ENCODE measurements at places on chromosomes 2 and 18.

DNA sequence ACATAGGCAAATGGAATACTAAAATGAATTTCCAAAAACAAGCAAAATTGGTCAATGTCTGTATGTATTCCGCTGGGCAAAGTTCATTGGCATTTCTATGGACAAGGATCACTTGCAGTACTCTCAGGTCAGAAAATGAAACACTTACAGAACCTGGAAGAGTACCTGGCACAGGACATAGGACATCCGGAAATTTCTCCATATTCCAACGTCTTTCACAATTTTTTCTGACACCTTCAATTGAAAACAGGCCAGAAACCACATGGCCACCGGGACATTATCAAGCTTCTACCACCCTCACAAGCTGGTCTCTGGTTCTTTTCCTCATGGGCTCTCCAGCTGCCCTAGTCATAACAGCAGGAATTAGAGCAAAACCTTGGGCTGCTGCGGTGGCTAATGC, 96.9 kb upstream of the MSH6 start:
- no peak for DNase-seq

- DNase-seq = peak; percentile 68
These were observed 3.0 kb downstream of the HOXD8 start for GRCh38 chr2:176132205-176133171.

GRCh38 chr2:137254052-137254451, 488.7 kb downstream of the THSD7B start:
- no peak for DNase-seq

DNA sequence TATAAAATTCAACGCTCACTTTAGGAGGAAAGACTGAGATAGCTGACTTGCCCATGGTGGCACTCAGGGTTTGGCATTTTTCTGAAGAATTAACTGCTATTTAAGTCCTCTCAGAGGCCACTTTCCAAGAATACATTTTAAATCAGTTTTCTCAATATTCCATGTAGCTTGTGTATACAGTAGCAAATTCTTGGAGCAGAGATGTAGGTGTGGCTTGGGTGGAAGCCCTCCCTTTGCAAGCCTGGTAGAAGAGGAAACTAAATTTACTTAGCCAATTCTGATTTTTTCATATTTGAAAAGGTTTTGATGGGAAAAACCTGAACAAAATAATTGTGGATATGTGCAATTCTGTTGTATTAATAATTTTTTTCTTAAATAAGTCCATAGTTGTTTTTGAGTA, 14.0 kb upstream of the ITGAV start:
- no peak for DNase-seq

DNA sequence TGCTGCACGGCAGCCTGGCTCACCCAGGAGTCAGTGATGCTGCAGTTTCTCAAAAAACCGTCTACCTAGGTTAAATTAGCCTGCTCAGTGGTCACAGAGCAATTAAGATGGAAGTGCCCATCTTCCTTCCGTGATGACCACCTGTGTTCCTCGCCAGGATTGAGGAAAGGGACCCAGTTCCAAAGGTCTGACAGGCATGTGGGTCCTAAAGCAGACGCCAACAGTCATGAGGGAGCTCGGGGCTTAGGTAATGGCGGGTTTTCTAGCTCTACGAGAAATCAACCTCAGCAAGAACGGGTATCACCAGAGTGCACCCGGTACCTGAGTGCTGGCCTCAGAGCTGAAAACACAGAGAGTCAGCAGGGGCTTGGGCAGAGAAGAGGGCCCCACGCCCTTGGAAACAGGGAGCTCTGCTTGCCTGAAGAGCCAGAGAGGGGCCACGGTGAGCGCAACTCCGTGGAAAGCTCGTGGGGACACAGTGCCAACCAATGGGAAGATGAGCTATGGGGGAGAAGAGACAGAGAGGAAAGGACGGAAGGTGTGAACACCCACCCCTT, 34.3 kb upstream of the DNMT3A start:
- no peak for DNase-seq

Data from kidney capillary endothelial cell (primary cell).